ENCODE measurements at places on chromosomes 5 and 9.

- DNase-seq, result peak; percentile 97
- peaks cover 16% of the 10 kb centered on the region for H3K4me1 ChIP-seq
- no peaks in the 10 kb centered on the region for H3K27me3 ChIP-seq
- H3K4me3 ChIP-seq, result peak within 1 kb of the TSS; percentile 83
These were observed at the start of gene EEIG1 for GRCh38 chr9:127980706-127981558. Gene EEIG1 (minus strand): TSS chr9:127980989. CDS start chr9:127980137, 852 bp downstream.

GRCh38 chr5:175790796-175791195 is 80.6 kb upstream of the CPLX2 start:
- H3K4me1 ChIP-seq, result no peaks in the 10 kb centered on the region
- H3K27ac ChIP-seq, result no peak overlapping the region
- H3K36me3 ChIP-seq, result no peaks in the 10 kb centered on the region

DNA sequence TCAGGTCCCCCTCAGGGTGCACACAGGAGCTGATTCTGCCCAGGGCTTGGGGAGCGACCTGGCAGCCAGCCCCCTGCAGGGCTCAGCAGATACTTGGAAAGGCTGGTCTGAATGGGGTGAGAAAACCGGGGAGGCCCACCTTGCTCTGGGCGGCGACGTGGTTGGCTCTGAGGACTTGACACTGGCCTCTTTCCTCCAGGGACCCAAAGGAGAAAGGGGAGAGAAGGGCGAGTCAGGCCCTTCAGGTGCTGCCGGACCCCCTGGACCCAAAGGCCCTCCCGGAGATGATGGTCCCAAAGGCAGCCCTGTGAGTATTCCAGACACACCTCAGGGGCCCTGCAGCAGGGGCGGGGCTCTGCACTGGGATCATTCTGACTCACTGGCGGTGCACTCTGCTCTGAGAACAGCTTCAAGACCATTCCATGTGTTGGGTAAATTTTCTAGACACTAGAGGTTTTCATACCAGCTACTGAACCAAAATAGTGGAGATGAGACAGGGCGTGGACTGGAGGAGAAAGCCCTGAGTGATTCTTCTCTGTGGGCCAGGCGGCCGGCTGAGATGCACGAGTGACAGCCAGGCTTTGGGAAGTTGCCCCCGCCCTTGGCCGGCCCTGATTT is 65.9 kb upstream of the FCN2 start:
- H3K27ac ChIP-seq, result no peak overlapping the region
- H3K36me3 ChIP-seq, result no peaks in the 10 kb centered on the region

DNA sequence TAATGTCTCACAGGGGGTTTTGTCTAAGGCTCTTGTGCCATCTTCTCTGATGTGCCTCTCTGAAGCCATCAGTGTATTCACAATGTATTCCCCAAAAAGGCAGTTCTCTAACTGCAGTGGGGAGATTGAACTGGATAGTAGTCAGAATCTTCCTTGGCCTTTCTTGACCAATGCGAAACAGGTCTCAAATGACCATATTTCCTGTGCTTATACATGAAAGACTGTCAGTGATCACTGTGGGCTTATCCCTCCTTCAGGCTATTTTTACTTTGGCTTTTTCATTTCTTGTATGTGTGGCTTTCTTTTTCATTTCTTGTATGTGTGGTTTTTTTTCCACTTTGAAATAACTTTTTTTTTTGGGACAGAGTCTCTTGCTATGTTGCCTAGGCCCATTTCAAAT is 19.7 kb downstream of the HMGXB3 start:
- no peaks in the 10 kb centered on the region for H3K4me1 ChIP-seq
- no peak for DNase-seq
- H3K36me3 ChIP-seq, result peaks cover 14% of the 10 kb centered on the region
- H3K4me3 ChIP-seq, result no peak overlapping the region
